Lower lobe of right lung (tissue), 2 donors: ENCODE measurements at places on chromosomes 1 and 21.

DNA sequence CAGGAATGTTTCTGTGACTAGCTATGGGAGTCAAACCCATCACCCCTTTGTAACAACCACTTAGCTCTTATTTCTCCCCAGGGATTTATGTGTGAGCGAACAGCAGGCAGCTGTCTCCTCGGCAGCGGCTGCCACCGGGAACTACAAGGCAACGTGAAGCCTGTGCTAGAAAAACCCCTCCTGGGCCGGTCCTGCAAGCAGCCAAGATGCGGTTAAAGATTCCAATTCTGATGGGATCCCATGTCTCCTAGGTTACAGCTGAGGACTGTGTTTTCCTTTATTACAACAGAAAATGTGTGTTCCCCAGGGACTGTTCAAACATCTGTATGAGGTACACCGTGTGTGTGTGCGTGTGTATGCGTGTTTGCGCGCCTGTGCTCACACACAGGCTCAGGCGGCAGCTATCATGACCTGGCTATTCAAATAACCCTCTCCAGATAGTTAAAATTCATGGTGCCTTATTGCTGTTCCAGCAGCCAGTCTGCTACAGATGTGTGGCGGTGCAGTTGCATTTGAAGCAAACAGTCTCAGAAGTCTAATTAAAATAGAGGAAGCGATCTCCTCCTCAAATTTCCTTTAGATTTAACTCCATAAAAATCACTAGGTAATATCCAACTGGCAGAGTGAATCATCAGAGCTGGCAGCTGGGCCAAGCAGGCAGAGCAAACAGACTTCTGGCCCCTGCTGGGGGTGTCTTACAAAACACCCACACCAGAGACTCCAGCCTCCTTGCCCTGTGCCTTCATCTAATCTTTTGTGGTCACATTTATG, 68.0 kb downstream of the LMX1A start:
- DNase-seq, result no peak

- peak; percentile 49 for DNase-seq
Measured at GRCh38 chr1:228085287-228085951, 2.9 kb downstream of the ARF1 start.

DNA sequence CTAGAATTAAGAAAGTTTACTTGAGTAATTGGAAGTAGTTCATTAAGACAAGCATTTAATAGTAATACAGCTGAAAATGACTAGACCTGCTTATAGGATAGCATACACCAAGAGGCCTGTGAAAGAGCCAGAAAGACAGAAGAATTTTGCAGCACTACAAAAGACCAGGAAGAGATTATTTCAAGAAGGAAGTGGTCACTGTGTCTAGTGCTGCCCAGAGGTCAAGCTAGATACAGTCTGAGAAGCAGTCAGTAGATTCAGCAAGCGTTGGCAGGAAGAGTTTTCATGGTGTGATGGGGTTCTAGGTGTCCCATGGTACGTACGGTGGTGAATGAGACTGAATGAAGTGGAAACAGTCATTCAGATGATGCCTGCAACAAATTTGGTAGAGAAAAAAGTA, 31.5 kb downstream of the RGS8 start:
- DNase-seq, result no peak

GRCh38 chr1:95035536-95035935, 37.2 kb downstream of the ALG14 start:
- DNase-seq, result no peak

- no peak for DNase-seq
Measured at GRCh38 chr1:178819123-178819522, 51.8 kb downstream of the ANGPTL1 start.

DNA sequence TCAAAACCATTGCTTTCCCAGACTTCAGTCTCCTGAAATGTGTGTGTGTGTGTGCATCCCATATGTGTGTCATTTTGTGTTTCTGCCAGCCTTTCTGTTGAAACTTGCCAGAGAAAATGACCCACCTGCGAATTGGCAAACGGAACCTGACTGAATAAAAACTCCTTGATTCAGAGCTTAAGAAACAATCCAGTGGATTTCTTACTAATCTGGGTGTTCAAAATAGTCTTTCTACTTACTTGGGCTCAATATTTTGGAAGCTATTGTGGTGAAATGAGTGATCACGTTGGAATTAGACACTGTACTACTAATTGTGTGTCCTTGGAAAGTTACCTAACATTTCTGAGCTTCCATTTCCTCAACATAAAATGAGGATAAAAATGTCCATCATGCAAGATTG, 138.9 kb upstream of the ERG start:
- DNase-seq, result no peak

DNA sequence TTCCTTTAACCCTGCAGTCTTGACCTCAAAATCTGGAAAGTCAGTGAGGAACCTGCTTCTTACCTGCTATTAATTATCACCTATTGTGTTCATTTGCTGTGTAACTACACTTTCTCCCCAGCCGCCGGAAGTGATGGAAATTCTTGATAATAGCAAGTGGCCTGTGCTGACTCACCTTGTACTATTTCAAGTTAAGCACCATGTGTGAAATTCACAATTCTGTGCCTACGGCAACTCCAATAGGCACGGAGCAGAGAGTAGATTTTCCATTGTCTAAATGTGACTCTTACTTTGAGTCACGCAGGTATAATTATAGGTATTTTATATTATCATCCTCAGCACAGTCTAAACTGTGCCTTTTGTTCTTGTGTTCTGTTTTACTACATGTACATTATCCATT, 466.8 kb downstream of the KIF26B start:
- DNase-seq, result no peak

DNA sequence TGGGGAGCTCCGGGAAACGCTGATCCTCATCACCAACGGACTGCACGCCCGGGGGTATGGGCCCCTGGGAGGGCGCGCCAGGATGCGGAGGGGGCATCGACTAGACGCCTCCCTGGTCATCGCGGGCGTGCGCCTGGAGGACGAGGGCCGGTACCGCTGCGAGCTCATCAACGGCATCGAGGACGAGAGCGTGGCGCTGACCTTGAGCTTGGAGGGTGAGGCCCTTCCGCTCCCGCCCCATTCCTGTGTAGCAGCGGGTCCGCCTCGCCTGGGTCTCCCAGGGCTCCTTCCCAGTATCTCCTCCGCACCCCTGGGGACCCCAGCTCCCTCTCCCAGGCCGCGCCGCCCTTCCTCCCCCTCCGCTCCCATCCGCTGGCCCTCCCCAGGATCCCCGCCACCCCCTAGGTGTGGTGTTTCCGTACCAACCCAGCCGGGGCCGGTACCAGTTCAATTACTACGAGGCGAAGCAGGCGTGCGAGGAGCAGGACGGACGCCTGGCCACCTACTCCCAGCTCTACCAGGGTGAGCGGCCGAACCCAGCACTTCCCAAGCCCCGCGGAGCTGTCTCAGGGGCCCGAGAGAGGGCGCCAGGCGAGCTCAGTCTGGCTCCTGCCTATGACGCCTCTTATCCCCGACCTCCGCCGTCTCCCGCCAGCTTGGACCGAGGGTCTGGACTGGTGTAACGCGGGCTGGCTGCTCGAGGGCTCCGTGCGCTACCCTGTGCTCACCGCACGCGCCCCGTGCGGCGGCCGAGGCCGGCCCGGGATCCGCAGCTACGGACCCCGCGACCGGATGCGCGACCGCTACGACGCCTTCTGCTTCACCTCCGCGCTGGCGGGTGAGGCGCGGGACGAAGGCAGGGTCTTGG, 5.0 kb downstream of the HAPLN2 start:
- DNase-seq, result peak; percentile 53

GRCh38 chr1:209219791-209220524, 363.6 kb upstream of the CAMK1G start:
- DNase-seq, result no peak

- no peak for DNase-seq
Measured at GRCh38 chr1:15181564-15181963, 28.0 kb downstream of the TMEM51 start.
